ENCODE measurements at places on chromosomes 3 and 15.
A peak's percentile ranks its signal among the peaks of the same experiment; 100 is the strongest.

- no peak for DNase-seq
These were observed 14.2 kb downstream of the SV2B start for GRCh38 chr15:91114301-91114700.

- no peak for DNase-seq
These were observed 41.8 kb downstream of the GOLGB1 start for GRCh38 chr3:121707531-121708273.

DNA sequence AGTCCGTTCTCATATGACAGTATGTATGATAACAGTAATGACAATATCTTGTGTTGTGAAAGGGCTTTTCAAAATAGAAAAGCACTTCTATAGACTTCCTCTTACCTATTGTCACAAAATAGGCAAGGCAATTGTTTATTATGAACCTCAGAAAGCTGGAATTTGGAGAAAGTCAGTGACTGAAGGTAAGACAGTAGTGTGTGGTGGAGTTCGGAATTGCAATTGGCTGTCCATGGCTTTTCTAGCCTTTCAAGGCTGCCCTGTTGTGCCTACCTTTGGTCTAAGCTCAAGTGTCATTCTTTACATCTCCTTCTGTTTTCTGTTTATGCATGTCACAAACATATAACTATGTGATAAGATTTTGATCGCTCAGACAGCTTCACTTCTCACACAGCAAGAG, 219.3 kb upstream of the NR2E3 start:
- no peak for DNase-seq

DNA sequence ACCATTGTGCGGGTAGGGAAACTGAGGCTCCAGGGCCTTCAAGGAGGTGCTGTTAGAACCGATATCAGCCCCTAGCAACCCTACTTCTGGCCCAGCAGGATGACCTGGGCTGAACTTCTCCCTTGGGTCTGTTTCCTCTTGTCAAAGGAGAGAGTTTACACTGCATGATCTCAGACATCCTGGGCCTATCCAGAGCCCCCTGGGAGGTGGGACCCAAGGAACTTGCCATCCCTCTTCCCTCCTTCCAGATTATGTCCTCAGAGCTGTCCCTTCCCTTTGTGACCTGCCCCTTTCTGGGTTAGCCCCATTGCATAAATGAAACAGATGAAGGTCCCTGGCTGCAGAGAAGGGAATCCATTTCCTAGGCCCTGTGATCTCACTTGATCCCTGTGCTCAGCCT, 12.3 kb upstream of the DNAH1 start:
- no peak for DNase-seq

- no peak for DNase-seq
These were observed 47.0 kb downstream of the ZBTB20 start for GRCh38 chr3:115099986-115100571.

DNA sequence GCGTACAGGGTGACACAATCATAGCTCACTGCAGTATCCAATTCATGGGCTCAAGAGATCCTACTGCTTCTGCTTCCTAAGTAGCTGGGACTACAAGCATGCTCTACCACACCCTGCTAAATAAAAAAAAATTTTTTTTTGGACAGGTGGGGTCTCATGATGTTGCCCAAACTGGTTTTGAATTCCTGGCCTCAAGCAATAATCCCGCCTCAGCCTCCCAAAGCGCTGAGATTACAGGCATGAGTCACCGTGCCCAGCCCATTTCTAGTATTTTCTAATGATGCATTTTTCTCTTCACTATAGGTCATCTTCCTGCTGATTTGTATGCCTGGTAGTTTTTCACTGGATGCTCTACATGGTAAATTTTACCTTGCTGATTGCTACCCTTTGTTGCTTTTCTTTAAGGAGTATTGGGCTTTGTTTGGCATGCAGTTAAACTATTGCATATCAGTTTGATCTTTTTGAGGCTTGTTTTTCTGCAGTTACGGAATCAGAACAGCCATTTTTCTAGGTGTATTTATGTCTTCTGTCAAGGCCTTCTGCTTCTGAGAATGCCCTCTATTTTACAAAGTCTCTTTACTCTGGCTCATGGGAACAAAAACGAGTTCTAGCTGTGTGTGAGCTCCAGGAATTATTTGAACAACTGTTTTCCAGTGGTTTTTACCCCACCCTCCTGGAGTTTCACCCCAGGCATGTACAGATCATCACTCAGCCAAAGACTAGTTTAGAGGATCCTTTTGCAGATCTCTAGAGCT, 14.2 kb upstream of the NPTN start:
- DNase-seq: no peak

DNA sequence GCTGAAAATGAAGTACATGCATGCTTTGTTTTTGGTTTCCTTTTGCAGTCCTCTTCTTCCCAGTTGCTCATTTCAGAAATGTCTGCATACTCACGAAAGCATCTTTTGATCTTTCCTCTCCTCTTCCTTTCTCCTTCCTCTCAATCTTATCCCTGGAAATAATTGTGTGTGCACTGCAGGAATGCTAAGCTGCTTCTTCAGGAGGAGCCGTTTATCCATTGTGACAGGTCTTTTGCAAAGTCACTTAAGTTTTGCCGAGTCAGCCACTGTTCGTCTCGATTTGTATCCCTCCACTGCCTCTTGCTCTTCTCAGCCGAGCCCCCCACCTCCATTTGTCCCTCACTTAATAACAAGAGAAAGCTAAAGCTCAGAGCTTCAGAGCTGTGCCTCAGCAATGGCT, 597.6 kb downstream of the AGBL1 start:
- DNase-seq: no peak

GRCh38 chr15:41968701-41969100, 3.7 kb downstream of the EHD4 start:
- DNase-seq: no peak

DNA sequence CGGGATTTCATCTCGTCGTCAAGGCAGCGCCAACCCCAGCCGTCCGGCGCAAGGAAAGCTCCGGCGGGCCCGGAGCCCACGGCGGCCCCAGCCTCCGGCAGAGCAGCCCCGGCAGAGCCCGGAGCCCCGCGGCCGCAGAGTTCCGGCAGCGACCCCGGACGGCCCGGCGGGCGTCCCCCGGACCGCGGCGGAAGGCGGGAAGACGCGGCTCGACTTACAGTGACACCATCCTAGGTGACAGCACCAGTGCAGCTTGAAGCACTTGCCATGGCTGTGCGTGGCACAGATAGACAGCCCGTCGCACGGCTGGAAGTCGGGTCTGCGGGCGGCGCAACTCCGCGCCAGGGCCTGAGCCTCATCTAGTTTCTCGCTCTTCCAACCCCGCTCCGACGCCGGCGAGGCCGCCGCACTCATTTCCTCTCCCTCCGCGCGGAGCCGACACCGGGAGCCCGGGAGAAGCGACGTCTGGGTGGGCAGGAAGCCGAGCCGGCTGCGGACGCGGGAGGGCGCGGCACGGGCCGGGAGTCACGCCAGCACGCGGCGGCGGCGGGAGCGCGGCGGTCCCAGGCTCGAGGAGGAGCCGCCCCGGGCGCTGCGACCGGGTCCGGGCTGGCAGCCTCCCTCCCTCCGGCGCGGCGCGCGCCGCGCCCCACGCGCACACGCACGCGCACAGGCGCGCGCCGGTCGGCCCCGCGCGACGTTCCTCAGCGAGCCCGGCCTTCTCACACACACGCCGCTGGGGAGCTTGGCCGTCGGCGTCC, at the start of gene C3orf70:
C3orf70 (minus strand) TSS at position 651 of the 761 bp plus-strand sequence; CDS start at position 414, 237 bp downstream.
- DNase-seq: no peak

GRCh38 chr3:10955711-10956453, 36.7 kb upstream of the SLC6A1 start:
- no peak for DNase-seq

DNA sequence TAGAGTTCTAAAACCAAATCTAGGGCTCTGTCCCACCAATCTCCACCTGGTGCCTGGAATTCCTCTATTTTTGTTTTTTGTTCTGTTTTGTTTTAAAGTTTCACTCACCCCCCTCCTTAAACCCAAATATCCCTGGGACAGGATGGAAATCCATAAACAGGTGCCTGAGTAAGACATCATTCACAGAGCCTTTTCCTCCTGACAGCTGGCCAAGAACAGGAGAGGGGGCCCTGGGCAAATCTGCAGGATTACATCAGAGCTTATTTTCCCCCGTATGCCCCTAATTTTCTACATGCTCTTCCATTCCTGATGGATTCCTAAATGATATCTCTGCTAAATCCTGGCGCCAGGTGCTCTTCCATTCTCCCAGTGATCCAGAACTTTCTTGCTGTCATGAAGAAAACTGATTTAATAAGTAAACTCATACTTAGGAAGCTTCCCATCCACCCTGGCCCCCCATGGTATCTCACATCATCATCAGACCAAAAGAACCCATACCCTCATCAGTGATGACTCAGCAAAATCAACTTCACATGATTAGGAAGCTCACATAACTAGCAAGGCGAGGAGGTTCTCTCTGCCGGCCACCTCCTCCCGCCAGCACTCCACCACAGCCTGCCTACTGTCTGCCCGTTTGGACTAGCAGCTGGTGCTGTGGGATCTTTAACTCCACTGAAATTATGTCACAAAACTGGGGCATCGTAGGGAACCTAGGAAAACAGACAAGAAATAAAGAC, 61.0 kb downstream of the LIPC start:
- DNase-seq: no peak

GRCh38 chr3:11288786-11289637, 16.8 kb downstream of the ATG7 start:
- DNase-seq: no peak

- no peak for DNase-seq
These were observed 378.2 kb upstream of the ALCAM start for GRCh38 chr3:104988496-104988895.

DNA sequence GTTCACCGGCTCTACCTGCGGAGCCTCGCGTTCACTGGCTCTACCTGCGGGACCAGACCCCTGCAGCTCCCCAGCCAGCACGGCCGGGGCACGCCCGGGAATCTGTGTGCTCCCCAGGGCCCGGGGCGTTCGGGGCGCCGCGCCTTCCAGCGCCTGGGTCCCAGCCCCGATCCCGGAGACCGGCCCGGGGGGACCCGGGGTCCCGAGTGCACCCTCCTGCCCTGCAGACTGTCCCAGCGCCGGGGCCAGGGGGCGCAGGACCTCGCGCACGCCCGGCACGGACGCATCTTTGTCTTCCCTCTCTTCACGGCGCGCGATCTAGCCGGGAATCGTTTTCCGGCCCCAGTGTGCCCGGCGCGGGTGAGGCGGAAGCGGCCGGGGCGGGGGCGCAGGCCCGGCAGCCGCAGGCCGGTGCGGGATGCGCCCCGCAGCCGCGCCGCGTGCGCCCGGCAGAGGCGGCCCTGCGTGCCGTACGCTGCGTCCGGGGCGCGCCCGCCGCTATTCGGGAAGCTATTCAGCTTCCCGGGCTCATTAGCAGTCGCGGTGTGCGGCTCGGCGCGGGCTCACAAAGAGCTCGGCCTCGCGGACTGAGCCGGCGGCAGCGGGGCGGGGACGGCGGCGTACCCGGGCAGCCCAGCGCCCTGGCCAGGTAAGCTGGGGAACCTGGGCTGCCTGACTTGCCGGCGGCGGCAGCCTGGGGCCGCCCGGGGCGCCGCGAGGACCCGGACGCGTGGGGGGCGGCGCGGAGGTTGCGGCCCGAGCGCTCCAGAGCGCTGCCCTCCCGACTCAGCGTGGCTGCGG, at the start of gene APBA2:
APBA2 (plus strand) TSS at position 345 of the 801 bp plus-strand sequence. CDS start 167,911 bp downstream, outside the sequence.
- DNase-seq: no peak

- no peak for DNase-seq
These were observed 262.7 kb downstream of the CHL1 start for GRCh38 chr3:459311-459670.

GRCh38 chr15:101099183-101099582, 152.7 kb downstream of the CHSY1 start:
- DNase-seq: no peak

DNA sequence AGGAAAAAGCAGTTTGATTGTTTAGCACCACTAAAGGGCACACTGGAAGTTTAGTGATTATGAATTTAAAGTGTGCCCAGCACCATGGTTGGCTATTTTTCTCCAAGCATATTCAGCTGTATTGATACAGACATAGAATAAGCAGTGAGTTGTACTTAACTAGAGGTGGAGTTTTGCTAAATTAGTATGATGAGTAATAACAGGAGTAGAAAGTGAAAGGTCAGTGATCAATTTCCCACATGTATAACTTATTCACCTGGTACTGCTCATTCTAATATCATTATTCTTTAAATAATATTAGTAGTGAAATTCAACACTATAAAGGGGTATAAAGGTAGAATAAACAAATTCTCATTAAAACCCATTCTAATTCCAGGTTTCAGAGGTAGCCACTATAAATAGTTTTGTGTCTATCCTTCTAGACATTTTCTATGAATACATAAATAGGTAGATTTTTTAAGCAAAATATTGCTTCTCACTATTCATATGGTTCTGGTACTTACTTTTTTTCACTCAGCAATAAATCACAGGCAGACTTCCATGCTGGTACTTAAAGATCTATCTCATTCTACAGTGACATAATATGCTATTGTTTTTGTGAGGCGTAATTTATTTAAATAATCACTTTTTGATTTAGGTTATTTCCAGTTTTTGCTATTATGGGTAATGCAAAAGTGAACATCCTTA, 732.9 kb downstream of the VGLL3 start:
- no peak for DNase-seq

GRCh38 chr15:63939531-63940130, 105.9 kb upstream of the HERC1 start:
- peak; percentile 2 for DNase-seq

DNA sequence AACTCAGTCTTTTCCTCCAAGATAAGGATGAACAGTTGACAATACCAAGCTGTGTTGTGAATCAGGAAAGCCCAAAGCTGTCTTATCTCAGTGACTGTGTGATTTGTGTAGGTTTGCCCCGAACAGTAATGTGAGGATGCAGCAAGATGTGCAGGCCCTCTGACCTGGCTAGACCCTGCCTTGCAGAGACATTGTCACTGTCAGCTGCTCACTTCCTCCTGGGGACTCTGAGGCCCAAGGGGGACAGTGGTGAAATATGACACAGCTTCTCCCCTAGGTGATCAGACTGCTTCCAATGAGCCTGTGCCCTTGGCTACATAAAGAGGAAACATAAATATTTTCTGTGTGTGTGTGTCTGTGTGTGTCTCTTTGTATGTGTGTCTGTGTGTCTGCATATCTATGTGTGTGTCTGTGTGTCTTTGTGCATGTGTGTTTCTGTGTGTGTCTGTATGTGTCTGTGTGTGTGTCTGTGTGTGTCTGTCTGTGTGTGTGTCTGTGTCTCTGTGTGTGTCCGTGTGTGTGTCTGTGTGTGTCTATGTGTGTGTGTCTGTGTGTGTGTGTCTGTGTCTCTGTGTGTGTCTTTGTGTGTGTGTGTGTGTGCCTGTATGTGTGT, 21.7 kb downstream of the LRRK1 start:
- DNase-seq: no peak

- no peak for DNase-seq
These were observed 62.0 kb downstream of the P3H2 start for GRCh38 chr3:190058521-190059241.

GRCh38 chr3:47961815-47962606, 54.2 kb downstream of the MAP4 start:
- DNase-seq: no peak

GRCh38 chr3:106813742-106814141, 563.5 kb upstream of the CCDC54 start:
- DNase-seq: no peak

GRCh38 chr3:38005076-38006020, 14.8 kb downstream of the VILL start:
- DNase-seq: no peak

DNA sequence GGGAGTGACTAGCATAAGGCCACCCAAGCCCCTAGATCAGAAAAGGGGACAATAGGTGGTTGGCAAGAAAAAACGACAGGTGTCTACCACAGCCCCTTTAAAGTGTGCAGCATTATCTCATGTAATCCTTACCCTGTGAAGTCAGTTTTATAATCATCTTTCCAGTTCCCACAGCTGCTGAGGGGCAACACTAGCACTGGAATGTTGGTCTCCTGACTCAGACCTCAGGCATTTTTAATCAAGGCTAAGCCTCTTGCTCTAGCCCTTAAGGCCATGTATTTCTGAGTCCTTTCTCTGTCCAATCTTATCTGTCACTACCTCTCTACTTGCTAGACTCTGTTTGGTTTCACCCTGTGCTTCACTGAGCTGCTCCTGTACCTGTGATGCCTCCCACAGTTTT, 171.7 kb downstream of the TLE3 start:
- no peak for DNase-seq

All from stimulated activated CD8-positive, alpha-beta memory T cell treated with anti-CD3 and anti-CD28 coated beads, Interleukin-7, amount 100 ng/mL, for 1 hour (primary cell).